Right ventricle myocardium superior (tissue), 1 donor: ENCODE measurements at places on chromosomes 11 and 22. TPM values are rescaled to one million over a fixed set of nuclear protein-coding genes. Genes with fewer than 3 reads are reported as not detected.

Gene MMP10
- not detected for total RNA-seq

Gene PNPLA5
- total RNA-seq, result not detected

Gene LIMK2
- 8.5 TPM for total RNA-seq

Gene WT1
- 2.3 TPM for total RNA-seq

Gene KRTAP5-1
- not detected for total RNA-seq

Gene TEAD1
- 107 TPM for total RNA-seq

Gene MRGPRX3
- total RNA-seq, result not detected

Gene NRXN2
- total RNA-seq, result 0.86 TPM

Gene TRIM29
- not detected for total RNA-seq

Gene CLMP
- total RNA-seq, result 6.0 TPM

Gene TMEM25
- total RNA-seq, result 10.6 TPM

Gene DRD4
- not detected for total RNA-seq

Gene RGL4
- total RNA-seq, result not detected

Gene BACE1
- 10.4 TPM for total RNA-seq

Gene UBQLN3
- not detected for total RNA-seq

Gene POLD4
- 39.9 TPM for total RNA-seq

Gene NRGN
- total RNA-seq, result 3.6 TPM

Gene ABCC8
- total RNA-seq, result 0.91 TPM

Gene APOA1
- 8.4 TPM for total RNA-seq

Gene TUB
- total RNA-seq, result 20.5 TPM

Gene NPAS4
- total RNA-seq, result not detected

Gene SCUBE2
- total RNA-seq, result 1.9 TPM

Gene TBC1D22A
- 14.0 TPM for total RNA-seq

Gene TOLLIP
- 49.9 TPM for total RNA-seq

Gene TENM4
- total RNA-seq, result 0.81 TPM

Gene EHBP1L1
- 44.9 TPM for total RNA-seq

Gene PDE2A
- total RNA-seq, result 38.5 TPM

Gene GAS2
- total RNA-seq, result 9.7 TPM

Gene BCO2
- 151 TPM for total RNA-seq

Gene PRR33
- 5.8 TPM for total RNA-seq

Gene STK33
- 25.9 TPM for total RNA-seq

Gene STX5
- total RNA-seq, result 15.7 TPM

Gene PATE4
- total RNA-seq, result not detected

Gene LYVE1
- total RNA-seq, result 77.2 TPM

Gene TPBGL
- total RNA-seq, result 0.11 TPM

Gene LDHA
- total RNA-seq, result 302 TPM

Gene CD3E
- total RNA-seq, result 0.38 TPM

Gene JAML
- total RNA-seq, result 2.7 TPM

Gene C11orf97
- not detected for total RNA-seq

Gene IGSF9B
- total RNA-seq, result 38.9 TPM

Gene XKR3
- not detected for total RNA-seq

Gene PLAAT3
- 169 TPM for total RNA-seq

Gene LRRC4C
- total RNA-seq, result 0.62 TPM

Gene OR4C5
- not detected for total RNA-seq

Gene MIOX
- total RNA-seq, result not detected

Gene ZNF74
- total RNA-seq, result 5.9 TPM

Gene C22orf42
- total RNA-seq, result not detected

Gene C11orf65
- total RNA-seq, result 0.56 TPM

Gene KCTD14
- total RNA-seq, result not detected

Gene SAA4
- total RNA-seq, result not detected

Gene DEUP1
- total RNA-seq, result not detected

Gene ROBO4
- 21.9 TPM for total RNA-seq

Gene NXPE4
- not detected for total RNA-seq

Gene CNTN5
- total RNA-seq, result not detected
